ENCODE measurements at places on chromosomes 1 and 21.

- no peak for DNase-seq
These were observed 160.4 kb downstream of the PIK3R3 start for GRCh38 chr1:45971922-45972531.

DNA sequence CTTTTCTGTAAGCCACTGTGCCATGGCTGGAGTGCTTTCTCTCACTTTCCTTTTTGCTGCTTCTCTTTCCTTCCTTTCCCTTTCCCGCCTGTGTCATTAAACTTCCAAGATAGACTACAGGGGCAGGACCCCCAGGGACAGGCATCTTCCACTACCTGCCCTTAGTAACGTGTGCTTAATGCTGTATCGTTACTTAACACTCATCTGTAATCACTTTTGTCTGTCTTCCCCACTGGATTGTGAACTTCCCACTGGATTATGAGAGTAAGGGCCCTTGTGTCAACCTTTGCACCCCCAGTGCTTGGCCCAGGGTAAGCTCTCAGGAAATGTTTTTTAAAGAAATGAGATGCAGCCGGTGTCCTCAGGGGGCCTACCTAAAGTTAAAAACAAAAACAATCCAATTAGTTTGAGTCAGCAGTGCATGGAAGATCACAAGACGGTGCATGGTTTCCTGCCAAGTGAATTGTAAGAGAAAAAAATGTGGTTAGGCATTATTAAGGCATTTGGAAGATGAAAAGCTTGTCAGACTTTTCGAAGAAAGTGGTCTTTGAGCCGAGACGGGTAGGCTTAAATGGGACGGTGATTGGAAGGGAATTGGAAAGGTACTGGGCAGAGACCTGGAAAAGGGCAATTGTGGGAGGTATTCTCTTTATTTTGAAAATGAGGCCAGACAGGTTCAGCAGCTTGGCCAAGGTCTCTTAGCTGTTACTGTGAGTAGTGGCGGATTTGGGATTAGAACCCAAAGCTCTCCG, 958 bp downstream of the LYPLAL1 start:
- no peak for DNase-seq

DNA sequence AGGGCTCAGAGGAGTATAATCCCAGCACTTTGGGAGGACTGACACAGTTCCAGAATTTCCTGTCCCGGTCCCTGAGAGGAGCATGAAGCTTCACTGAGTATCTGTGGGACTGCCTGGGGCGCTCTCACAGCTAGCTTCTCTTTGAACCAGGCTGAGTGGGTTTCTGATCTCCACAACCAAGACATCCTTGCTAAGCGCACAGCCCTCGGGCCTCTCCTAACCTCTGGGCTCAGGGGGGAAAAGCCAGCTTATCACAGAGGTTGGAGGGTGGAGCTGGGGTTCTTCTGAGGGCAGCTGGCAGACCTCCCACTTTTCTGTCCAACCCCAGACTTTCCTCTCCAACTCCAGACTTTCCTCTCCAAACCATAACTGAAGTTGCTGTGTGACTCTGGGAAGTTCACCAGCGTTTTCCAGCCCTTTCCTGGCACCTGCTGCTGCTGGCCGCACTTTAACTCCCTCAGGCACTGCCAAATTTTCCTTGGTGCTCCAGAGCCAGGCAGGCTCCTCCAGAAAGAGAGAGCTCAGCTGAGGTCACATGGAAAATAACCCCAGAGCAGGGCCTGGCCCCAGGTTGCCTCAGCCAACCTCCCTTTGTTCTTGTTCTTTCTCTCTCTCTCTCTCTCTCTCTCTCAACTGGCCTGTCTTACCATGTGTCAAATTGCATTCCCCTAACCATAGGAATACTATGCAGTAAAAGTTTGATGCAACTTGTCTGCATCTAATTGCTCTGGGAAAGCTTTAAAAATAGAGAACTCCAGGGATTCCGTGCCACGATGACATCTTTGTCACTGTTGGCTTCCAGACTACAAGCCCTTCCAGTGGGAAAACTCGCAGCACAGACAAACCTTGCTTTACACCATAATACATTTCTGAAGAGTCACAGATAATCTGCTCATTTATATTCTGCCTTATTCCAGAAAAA, 49.5 kb downstream of the OLFML2B start:
- no peak for DNase-seq

- no peak for DNase-seq
These were observed 47.8 kb upstream of the BTG3 start for GRCh38 chr21:17660452-17660851.

DNA sequence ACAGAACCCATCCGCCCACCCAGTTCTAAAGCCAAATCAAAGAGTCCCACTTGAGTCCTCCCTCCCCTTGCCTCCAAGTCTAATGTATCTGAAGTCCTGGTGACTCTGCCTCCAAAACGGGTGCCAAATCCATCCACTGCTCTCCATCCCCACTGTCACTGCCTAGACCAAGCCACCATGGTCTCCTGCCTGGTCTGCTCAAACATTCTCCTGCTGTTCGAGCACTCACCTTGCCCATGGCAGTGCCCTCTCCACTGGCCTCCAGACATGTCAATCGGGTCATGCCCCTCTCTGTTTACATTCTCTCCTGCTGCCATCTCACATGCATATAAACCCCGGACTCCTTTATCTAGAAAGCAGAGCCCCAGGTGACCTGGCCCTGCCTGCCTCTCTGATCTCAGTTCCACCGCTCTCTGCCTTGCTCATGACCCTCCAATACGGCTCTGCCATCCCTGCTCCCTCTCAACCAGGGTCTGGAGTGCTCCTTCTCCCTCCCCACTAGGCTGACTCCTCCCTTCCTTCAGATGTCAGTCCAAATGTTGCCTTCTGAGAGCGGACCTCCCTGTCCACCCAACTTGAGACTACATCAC, 32.1 kb upstream of the MX1 start:
- DNase-seq = peak; percentile 57

- no peak for DNase-seq
These were observed 334.4 kb downstream of the SRGAP2C start for GRCh38 chr1:121519042-121519755.

GRCh38 chr1:109369167-109369746, 28.5 kb downstream of the SORT1 start:
- DNase-seq = no peak

DNA sequence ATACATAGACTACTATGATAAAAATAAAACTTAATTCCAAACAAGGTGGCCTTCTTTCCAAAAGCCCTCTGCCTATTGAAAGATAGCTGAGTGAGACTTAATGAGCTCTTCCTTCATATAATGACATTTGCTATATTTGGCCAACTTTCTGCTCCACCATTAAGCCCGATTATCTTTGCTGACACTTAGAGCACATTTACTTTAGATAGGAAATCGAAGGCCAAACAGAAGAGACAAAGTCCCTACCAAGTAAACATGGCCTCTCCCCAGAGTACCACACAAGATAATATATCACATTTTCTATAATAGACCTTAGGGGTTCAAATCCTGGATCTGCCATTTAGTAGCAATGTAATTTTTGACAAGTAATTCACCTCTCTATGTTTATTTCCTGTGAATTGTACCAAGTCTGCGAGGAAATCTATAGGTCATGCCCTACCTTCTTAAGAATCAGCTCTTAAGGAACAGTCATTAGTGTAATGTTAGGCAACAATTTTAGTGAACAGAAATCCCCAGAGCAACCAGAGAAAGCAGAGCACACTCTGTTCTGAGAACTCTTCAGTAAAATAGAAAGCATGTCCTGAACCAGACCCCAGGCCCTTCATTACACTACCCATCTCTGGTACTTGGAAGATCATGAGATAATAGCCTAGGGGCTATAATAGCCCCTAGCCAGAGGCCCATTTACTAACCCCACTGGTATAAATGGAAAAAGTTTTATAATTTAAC, 17.3 kb upstream of the COA6 start:
- no peak for DNase-seq

DNA sequence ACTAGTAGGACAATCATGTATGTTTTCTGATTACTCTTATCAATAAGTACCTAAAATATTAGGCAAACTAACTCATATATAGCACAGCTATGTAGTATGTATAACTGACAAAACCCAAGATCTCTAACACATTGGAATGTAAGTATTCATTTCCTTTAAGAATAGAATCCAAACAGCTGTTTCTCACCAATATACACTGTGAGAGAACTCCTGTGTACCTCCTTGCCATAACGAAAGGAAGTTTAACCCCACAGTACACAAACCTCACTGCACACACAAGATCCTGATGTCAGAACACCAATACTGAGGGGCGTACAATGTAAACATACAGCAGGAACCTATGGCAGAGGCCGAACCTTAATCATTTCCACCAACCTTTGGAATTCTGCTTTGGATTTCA, 113.0 kb downstream of the SMYD3 start:
- DNase-seq = no peak

Measured in mesenteric fat pad (tissue), 1 donor.